ENCODE measurements at places on chromosomes 4 and X.

- no peak for DNase-seq
Observed at GRCh38 chr4:6714954-6715353, 1.0 kb upstream of the BLOC1S4 start.

GRCh38 chr4:80507077-80507476, 171.5 kb downstream of the CFAP299 start:
- DNase-seq, result no peak

- DNase-seq, result no peak
Observed at GRCh38 chr4:65954416-65954815, 284.1 kb upstream of the EPHA5 start.

- no peak for DNase-seq
Observed at GRCh38 chrX:108396188-108396891, 41.9 kb downstream of the COL4A6 start.

- DNase-seq, result no peak
Observed at GRCh38 chr4:33518856-33519255, 2725.5 kb downstream of the ARAP2 start.

GRCh38 chr4:6475492-6476020, 3.1 kb upstream of the PPP2R2C start:
- DNase-seq, result no peak

DNA sequence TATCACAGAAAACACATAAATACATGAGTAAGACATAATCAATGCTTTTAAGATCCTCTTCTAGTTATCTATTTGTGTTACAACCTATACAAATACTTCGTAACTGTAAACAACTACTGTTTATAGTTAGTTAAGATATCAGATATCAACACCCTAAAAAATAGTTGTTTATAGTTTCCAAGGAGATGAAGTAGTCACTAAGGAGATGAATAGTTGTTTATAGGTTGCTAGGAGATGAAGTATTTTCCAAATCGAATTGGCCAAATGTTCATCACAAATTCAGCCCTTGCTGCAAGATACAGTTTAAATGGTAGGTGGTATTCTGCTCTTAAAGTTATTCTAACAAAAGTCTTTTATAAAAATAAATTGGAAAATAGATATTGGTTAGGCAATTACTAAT, 618.2 kb upstream of the PCDH10 start:
- no peak for DNase-seq

DNA sequence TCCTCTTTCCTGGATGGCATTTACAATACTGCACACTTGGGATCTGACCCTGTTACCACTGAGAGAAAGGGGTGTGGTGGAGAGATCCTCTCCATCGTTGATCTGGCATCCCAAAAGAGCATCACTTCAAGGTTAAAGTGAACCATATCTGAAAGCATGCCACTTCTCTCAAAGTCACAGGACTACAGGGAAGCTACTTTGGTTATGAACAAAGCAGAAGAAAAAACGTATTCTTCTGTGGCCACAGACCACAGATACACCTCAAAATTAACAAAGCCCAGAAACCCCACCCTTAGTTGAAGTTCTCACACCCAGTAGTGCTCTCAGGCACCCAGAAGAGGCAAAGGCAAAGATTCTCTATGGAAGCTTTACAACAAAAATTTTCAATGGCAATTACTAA, 108.3 kb downstream of the JADE1 start:
- peak; percentile 16 for DNase-seq

- DNase-seq, result no peak
Observed at GRCh38 chrX:79588233-79588632, 221.1 kb upstream of the ITM2A start.

DNA sequence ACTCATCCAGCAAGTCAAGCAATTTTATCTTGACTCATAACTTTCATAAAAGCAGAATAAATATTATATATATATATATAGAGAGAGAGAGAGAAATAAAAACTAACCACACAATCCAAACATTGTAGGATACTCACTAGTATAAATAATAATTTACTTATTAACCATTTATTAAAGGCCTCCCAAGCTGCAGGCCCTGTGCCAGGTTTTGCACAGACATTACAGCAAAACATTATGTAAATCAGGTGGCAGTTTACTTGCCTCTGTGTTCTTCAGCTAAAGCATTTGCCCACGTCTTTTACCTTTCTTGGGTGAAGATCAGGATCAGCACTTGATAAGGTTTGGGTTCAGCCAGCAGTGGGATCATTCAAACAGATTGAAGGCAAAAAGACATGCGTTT, 75.6 kb downstream of the CLDN22 start:
- no peak for DNase-seq

- peak; percentile 58 for DNase-seq
Observed at GRCh38 chr4:7719354-7720174, 220.1 kb downstream of the AFAP1 start.

Measured in DND-41 (cell line).